ENCODE measurements at places on chromosomes 3 and 15.

DNA sequence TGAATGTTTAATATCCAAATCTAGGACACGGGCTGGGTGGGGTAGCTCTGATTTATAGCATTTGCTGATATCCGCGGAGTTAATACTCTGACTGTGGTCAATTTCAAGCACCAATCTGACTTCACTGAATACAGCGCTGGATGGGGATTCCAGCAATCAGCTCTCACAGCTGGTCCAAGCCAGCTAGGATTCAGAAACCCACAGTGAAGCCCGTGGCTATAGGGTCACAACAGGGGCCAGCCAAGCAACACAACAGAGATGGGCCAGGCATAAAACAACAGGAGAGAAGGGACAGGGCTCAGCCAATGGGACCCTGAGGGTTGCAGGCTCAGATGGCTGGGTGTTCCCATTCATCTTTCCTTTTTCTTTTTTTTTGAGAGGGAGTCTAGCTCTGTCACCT is 5.4 kb upstream of the LMAN1L start:
- DNase-seq: no peak

- DNase-seq: no peak
Measured at GRCh38 chr3:52420388-52420787, 24.5 kb downstream of the SEMA3G start.

GRCh38 chr3:37115446-37115845 is 58.9 kb downstream of the LRRFIP2 start:
- DNase-seq: no peak

DNA sequence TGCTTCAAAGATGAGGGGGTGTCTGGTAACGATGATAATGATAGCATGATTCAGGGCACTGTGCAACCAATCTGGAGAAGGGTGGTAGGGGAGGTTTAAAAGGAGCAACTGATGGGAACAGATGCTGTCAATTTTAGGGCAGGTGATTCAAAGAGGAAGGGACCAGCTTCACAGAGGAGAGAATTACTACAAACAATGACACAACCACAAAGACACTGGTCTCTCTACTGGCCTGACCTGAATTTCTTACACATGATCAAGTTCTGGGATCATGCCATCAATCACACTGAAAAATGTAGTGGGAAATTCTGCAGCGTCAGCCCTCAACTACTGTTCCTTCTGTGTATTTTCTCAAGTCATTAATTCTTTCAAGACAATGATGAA is 2.6 kb upstream of the CDV3 start:
- no peak for DNase-seq

GRCh38 chr15:50044406-50044805 is 74.6 kb downstream of the ATP8B4 start:
- DNase-seq: no peak

DNA sequence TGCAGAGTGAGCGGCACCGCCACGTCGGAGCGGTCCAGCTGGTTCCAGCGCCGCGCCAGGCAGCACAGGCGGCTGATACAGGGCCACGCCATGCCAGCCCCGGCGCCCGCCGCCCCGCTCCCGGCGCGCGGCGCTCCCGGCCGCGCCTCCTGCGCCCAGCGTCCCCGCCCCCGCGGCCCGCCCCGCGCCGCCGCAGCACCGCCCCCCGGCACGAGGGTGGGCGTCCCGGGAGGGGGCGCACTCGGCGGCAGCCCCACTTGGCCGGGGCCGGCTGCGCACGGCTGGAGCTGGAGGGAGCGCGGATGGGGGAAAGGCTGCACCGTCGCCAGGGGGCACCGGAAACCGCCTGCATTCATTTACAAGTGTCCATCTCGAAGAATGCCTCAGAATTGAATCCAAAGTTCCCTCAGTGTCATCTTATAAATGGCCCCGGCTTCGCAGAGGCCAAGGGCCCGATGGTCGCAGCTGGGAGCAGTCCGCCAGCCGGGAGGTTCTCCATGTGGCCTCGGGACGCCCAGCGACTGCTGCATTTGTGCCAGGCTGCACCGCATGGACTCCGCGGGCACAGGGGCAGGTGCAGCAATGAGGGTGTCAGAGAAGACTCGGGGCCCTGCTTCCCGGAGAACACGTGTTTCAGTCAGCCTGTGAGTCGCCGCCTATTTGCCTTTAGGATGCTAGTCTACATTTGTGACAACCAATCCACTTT is at the start of gene MAP6D1:
TSS of gene MAP6D1 (minus strand) at position 122 of the 706 bp plus-strand sequence. CDS start at position 92, 30 bp downstream.
- no peak for DNase-seq

- no peak for DNase-seq
Measured at GRCh38 chr3:153414982-153415381, 253.0 kb downstream of the RAP2B start.

GRCh38 chr3:117272274-117272673 is 562.7 kb downstream of the TUSC7 start:
- no peak for DNase-seq

DNA sequence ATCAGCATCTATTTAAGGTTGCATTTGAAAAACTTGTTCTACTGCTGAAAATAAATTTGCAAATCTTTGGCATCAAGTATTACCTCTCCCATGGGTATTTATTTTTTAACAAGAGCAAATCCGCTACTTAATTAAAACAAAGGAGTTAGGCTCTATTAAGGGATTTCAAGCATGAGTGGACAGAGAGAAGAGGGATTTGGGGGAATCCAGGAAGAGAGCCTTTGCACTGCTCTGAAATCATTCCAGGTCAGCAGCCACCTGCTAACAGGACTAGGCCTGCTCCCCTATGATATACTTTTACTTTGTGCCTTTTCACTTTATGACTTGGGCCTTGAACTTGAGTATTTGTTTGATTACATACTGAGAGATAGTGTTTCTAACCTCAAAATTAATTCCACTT is 57.1 kb downstream of the IQCH start:
- DNase-seq: no peak

- DNase-seq: peak; percentile 1
Measured at GRCh38 chr3:12750658-12751071, 8.4 kb downstream of the TMEM40 start.

DNA sequence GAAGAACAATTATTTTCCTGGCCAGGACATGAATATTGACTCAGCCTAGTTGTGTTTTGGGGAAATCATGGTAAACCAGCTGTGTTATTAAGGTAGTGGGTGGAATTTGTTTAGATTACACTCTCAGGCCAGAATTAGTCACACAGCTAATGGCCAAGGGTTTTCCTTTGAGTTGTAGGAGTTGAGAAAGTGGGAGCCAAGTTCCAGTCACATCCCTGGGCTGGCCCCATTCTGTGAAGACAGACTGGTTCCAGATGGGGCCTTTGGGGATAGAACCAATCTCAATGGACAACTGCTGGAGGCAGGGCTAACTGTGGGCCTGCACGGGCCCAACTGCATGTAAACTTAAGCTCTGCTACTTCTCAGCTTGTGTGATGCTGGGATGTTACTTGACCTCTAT is 1.4 kb upstream of the RASL12 start:
- no peak for DNase-seq

DNA sequence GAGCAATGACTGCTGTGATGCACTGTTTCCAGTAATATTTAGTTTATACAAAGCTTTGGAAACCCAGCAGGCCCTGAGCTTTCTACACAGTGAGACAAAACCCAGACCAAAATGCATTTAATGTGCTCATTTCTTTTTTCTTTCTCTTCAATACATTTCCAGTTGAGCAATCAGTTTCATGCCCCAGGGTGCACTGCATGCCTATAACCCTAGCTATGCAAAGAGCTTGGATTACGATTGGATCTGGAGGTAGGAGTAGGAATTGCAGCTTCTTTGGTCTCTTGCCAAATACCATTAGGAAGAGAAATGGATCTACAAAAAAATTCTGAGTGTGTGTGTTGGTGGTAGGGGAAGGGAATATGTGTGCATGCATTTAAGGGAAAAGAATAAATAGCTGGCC is 1001.4 kb downstream of the SQOR start:
- no peak for DNase-seq

GRCh38 chr15:90051874-90052273 is 50.4 kb downstream of the IDH2 start:
- no peak for DNase-seq

DNA sequence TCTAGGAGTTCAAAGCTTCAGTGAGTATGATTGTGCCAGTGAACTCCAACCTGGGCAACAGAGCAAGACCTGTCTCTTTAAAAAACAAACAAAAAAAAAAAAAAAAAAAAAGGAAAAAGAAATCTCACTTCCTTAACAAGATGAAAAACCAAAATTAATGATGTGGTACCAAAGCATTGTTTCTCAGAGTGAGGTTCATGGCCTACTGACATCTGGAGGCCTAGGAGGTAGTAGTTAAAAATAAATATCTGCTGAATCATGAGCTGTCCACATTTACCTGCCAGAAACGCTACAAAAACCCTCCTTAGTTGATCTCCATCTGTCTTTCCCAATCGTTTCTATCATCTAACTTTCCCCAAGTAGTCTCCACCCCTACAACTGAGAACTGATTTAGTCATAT is 51.2 kb downstream of the EPHA6 start:
- DNase-seq: no peak

GRCh38 chr15:88563638-88564037 is 17.2 kb upstream of the DET1 start:
- DNase-seq: no peak

- no peak for DNase-seq
Measured at GRCh38 chr15:77597804-77598453, 34.8 kb downstream of the LINGO1 start.

- DNase-seq: no peak
Measured at GRCh38 chr3:145055375-145056076, 1083.9 kb downstream of the DIPK2A start.

DNA sequence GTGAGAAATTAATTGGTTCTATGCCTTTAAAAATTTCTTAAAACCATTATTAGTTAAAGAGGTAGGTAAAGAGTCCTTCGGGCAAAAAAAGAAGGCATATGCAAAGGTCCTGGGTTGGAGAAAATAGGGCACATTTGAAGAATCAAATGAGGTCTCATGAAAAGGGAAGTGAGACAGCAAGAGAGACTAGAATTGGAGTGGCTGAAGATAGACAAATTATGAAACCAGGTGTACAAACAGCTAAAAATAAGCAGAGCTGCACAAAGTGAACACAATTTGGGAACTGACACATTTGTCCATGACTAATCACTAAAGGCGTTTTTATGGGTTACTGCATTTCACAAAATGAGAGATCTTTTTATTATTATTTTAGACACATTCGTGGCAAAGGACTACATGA is 581.2 kb downstream of the PYDC2 start:
- DNase-seq: no peak
